ENCODE measurements at places on chromosomes 16 and 17.

DNA sequence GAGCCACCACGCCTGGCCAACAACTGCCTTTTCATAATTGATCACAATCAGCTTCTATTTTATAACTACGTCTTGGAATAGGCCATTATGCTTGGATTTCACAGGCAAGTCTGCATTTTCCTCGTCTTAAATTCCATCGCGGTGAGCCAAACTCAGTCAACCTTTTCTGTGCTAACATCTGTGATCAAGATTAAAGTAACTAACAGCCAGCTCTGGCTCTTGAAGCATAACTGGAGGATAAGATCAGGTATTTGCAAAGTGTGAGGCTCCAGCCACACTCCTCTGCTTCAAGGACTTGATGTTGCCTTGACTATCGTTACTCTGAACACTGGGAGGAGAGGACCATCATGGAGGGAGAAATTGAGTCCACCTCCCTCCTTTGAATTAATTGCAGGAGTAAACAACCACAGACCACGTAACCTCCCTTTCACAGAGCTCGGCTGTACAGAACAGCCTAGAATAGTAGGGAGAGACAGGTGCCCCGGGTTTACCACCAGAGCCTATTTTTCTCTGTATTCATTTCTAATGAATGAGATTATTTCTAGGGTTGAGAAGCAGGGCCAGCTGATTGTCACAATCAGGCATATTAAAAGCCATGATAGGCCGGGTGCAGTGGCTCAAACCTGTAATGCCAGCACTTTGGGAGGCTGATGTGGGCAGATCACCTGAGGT lies 143.0 kb downstream of the XYLT1 start:
- no peak for DNase-seq

GRCh38 chr16:88957887-88958577 lies 19.0 kb downstream of the CBFA2T3 start:
- no peak for DNase-seq

DNA sequence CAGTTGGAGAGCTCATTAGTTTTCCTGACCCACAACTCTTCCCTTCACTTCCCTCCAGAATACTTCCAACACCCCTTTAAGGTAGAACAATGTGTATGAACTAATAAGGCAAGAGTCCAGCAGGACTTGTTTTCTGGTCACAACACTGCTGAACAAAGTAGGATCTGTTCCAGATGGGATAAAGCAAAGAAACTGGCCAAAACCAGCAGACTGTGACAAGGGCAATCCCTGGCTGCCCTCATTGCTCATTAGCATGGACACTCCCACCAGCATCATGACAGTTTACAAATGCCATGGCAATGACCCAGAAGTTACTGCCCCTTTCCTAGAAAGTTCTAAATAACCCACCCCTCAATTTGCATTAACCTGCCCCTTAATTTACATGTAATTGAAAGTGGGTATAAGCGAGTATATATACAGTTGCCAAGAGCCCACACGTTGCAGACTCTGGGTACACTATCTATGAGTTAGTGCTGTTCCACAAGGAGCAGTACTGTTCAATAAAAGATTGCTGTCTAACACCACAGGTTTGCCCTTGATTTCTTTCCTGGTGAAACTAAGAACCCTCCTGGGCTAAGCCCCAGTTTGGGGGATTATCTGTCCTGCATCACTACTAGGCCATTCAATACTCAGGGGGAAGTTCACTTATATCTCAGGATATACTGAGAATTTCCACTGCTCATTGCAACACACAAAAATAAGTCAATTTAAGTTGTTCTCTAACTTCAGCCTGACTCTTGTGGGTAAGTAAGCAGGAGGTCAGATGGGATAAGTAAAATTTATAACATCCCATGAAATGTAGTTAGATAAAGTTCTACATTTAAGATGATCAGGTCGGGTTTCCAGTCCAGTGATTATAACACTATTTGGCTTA lies 82.3 kb downstream of the SSH2 start:
- DNase-seq = no peak

DNA sequence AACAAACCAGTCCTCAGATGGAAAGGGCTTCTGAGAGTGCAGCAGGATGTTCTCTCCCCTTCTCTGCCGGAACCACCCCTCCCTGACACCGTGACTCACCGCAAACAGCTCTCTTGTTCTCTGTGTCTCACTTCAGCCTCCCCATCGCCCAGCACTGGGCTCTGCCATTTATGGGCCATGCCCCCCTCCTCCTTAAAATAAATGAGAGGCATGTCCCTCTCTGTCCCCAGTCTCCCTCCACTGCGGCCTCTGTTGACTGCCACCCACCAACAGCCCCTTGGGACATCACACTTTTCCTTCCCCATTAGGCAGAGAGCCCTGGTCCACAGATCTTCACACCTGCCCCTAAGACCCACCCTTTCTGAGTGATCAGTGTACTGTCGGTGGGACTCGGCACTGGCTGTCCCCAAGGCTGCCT lies 6.3 kb downstream of the CCDC102A start:
- DNase-seq = peak; percentile 54

DNA sequence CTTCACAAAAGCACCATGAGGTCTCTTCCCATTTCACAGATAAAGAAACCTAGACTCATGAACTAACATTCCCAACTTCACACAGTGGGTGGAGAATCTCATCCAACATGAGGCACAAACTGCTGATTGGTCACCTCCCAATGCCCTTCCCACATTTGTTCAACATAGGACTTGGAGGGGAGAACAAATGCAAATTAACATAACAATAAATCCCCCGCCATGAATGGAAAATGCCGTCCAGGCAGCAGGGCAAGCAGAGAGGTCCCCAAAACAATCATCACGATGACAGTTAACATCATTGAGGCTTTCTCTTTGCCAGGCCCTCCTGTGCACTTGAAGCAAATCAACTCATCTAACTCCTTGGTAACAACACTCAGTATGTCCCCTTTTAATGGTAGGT lies 185.3 kb downstream of the TMEM132E start:
- DNase-seq = no peak

GRCh38 chr17:74408262-74408661 lies 23.6 kb upstream of the GPRC5C start:
- DNase-seq = peak; percentile 11

- DNase-seq = no peak
Measured at GRCh38 chr17:59534583-59534982, 30.8 kb upstream of the DHX40 start.

DNA sequence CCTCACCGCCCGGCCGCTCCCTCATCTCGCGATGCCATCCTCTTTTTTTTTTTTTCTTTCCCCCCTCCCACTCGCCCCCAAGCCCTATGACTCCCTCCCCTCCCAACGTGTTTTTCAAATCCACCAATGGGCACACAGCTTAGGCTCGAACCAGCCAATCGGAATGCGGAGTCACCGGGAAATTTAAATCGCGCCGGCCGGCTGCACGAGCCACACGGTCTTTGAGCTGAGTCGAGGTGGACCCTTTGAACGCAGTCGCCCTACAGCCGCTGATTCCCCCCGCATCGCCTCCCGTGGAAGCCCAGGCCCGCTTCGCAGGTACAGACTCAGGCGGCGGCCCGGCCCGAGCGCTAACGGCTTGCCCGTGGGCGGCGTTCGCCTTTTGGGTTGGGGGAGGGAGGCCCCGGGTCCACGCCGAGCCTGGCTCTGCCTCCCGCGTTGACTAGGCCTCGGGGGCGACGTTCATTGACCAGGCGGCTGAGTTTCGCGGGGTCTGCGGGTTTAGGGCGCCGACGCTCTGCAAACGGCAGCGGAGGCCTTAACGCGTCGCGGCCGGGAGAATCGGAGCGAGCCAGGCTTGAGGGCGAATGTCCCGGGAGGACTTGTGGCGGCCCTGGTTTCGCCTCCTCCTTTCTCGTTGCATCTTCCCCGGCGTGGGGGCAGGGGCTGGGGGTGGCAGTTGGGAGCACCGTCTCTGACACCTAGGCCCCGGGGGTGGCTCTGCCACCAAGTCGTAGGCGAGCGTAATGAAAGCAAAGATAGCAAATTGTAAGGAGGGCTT lies at the start of gene KPNA2:
KPNA2 (plus strand) TSS at position 213 of the 781 bp plus-strand sequence. CDS start 1,398 bp downstream, outside the sequence.
- DNase-seq = peak; percentile 97

- peak; percentile 16 for DNase-seq
Measured at GRCh38 chr17:64411999-64412771, 21.5 kb upstream of the PECAM1 start.

- no peak for DNase-seq
Measured at GRCh38 chr16:27446721-27447120, 44.7 kb downstream of the IL21R start.

GRCh38 chr17:9817086-9817485 lies 4.8 kb downstream of the GSG1L2 start:
- DNase-seq = no peak

- DNase-seq = peak; percentile 84
Measured at GRCh38 chr17:73371285-73371684, 59.5 kb upstream of the CDC42EP4 start.

- no peak for DNase-seq
Measured at GRCh38 chr17:42333053-42333452, 44.8 kb downstream of the STAT5A start.

- DNase-seq = no peak
Measured at GRCh38 chr16:28879261-28879840, 1.1 kb downstream of the ATP2A1 start.

GRCh38 chr17:491086-492021 lies 138.7 kb upstream of the RPH3AL start:
- DNase-seq = peak; percentile 26

GRCh38 chr17:33273743-33274410 lies 19.2 kb downstream of the ASIC2 start:
- no peak for DNase-seq

- DNase-seq = no peak
Measured at GRCh38 chr16:12600536-12601256, 203.0 kb downstream of the CPPED1 start.

GRCh38 chr17:78680436-78680835 lies 101.6 kb downstream of the CYTH1 start:
- peak; percentile 54 for DNase-seq

DNA sequence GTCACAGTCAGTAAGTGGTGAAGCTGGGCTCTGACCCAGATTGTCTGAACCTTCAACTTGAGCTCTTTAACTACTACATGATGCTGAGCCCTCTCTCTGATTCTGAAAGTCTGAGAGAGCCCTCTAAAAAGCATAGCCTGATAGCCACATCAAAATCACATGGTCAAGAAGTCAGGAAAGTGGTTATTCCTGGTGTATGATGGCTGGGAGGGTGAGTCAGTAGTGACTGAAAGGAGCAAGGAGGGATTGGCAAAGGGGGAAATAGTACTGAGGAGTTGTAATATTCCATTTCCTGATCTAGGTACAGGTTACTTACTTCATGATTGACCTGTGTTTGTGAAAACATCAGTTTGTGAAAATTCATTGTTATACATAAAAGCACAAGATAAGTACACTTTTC lies 89.1 kb downstream of the SSH2 start:
- peak; percentile 44 for DNase-seq

DNA sequence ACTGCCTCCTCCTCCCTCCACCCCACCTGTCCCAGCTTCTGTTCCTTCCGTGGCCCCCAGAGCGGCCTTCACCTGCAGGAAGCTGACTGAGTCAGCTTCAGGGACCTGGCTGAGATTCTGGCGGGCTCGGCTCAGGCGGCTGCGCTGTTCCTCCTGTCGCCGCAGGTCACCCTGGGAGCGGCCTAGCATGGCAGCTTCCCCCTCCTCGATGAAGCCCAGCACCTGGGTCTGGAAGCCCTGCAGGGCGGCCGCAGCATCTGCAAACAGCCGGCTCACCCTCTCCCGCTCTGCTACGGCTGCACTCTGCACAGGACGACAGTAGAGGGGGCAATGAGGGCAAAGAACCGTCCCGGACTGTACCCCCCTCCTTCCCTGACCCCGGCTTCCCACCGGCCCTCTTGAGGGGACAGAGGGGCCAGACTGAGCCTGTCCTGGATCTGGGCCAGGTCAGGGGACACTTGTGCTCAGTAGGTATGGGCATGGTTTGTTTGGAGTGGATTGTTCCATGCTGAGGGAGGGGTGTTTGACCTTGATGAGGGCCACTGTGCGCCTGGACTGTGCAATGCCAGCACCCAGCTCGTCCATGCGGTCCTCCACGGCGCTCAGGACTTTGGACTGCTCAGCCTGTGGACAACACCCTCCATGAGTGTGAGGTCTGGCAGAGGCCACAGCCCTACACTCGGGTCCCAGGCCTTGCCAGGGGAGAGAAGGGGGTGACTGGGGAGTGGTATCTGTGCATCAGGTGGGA lies 2.0 kb downstream of the TRIM47 start:
- no peak for DNase-seq

GRCh38 chr17:50986989-50987660 lies 121.0 kb upstream of the TOB1 start:
- peak; percentile 7 for DNase-seq
